ENCODE measurements at places on chromosomes 2 and 18. TPM values are rescaled to one million over a fixed set of nuclear protein-coding genes. Genes with fewer than 3 reads are reported as not detected.

XIRP2 gene
- 0.65 TPM for total RNA-seq

B3GNT7 gene
- total RNA-seq = 0.80 TPM

HOXD10 gene
- total RNA-seq = not detected

GPR45 gene
- not detected for total RNA-seq

ANKRD44 gene
- 2.0 TPM for total RNA-seq

DAW1 gene
- total RNA-seq = 0.32 TPM

CXCR1 gene
- not detected for total RNA-seq
